ENCODE measurements at places on chromosomes 5 and 9.

DNA sequence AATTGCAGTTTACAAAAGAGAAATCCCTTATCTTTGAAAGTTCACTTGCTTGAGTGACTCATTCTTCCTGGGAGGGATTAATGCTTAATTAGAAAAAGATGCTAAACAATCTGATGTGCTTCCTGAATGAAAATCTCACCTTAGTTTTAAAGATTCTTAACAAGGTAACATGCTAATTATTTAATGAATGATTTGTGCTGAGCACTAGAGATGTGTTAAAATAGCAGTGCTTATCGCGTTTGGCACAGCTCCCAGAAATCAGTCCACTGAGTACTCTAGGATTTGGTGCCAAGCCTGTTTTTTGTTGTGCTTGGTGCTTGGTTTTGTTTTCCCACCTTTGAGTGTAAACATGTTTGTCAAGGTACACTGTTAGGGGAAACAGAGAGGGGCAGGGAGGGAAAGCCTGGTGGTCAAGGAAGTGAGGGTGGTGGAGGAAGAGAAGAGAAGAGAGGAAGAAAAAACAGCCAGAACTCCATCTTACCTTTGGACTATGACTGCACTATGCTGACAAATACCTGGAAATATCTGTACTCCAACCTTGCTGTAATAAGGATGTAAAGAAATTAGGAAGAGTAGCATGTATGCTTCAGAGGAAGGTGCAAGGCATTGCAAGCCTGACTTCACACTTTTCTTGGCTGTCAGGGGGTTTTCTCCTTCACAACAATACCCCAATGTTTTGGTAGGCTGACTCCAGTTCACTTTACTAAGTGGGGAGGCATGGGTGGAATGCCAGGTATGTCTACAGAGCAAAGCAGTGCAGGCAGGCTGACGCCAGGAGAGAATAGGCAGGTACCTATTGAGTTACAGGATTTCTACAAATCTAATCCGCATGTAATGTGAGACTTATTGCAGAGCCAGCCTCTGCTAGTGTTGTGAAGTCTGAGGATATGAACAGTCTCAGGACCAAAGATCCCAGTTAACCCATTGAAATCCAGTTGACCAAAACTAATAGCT lies 157.2 kb upstream of the ISL1 start:
- DNase-seq = no peak

DNA sequence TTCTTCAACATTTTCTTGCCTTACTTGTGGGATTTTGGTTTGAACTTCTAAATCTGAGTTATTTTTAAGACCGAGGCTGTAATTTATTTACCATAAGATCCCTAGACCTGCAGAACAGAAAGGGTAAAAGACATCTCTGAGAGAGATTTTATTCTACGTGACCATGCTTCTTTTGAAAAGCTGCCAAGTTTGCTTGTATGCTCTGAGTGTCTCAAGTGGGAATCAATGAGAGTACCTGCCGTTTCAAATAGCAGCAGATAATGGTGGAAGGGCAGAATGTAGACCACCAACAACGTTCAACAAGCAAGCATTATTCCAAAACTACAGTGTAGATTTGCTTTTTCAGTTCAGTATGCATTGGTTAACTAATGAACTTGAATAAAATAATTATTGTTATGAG lies 108.6 kb upstream of the MINAR2 start:
- no peak for DNase-seq

- DNase-seq = peak; percentile 24
These were observed 493.1 kb downstream of the ZNF608 start for GRCh38 chr5:124253203-124253810.

- DNase-seq = peak; percentile 4
These were observed 130.1 kb upstream of the OSMR start for GRCh38 chr5:38715696-38716095.

- DNase-seq = no peak
These were observed 8.7 kb downstream of the ASTN2 start for GRCh38 chr9:117405950-117406705.

DNA sequence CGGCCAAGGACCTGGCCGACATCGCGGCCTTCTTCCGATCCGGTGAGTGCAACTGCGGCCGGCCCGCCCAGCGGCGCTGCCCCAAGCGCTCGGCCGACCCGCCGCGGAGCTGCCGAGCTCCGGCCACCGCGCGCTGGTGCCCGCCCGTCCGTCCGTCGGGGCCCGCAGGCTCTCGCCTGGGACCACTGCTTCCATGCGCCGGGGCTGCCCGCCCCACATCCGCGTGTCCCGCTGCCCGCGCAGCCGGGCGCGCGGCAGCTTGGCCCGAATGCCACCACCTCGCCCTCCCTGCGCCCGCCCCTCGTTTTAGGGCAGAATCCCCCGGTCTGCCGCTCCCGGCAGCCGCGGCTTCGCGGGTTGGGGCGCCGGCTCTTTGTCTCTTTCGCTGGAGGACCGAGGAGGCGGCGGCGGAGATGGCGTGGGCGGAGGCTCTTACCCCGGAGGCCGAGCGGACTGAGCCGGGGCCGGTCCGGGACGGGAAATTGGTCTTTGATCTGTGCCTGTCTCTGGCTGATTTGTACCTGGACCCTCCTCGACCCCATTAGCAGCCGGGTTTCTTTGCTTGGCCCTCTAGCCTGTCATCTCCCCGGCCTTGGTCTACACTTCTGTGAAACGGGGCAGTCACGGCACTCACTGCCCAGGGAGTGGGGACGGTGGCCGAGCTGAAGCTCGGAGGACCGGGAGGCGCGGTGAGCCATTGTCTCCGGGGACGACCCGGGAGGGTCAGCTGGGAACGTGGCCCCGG lies 871 bp downstream of the TRIO start:
- peak; percentile 48 for DNase-seq

GRCh38 chr9:14212077-14212476 lies 101.9 kb downstream of the NFIB start:
- DNase-seq = no peak

All from fibroblast of gingiva (primary cell).